ENCODE measurements at places on chromosomes 2 and 18. TPM values are rescaled to one million over a fixed set of nuclear protein-coding genes. Genes with fewer than 3 reads are reported as not detected.

The DPP4 gene
- total RNA-seq = 102 TPM

The FAM124B gene
- 0.78 TPM for total RNA-seq

The CHRNG gene
- total RNA-seq = not detected

The GALNT13 gene
- not detected for total RNA-seq

The ECEL1 gene
- not detected for total RNA-seq

The PLEKHB2 gene
- total RNA-seq = 61.8 TPM

The DSG1 gene
- not detected for total RNA-seq

The RAPGEF4 gene
- not detected for total RNA-seq

The CIB4 gene
- not detected for total RNA-seq

DNA sequence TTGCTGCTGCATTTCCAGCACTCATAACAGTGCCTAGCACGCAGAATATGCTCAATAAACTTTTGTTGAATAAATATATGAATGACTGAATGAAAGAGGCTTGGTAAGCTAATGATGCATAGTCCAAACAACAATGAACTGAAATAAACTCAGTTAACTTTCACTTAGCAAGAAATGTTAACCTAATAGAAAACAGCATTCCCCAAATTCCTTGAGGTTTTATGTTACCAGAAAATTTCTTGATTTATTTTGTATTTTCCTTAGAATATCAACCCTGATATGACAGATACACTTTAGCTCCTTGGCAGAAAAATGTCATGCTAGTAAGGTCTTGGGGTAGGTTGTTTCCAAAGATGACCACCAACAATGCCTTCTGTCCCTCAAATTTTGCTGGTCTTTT, 217.4 kb downstream of the KCNE4 start:
- H3K27ac ChIP-seq = no peak overlapping the region
- H3K4me1 ChIP-seq = no peaks in the 10 kb centered on the region
- no peak for DNase-seq

- H3K27ac ChIP-seq = no peak overlapping the region
- H3K27me3 ChIP-seq = no peaks in the 10 kb centered on the region
- no peaks in the 10 kb centered on the region for H3K4me1 ChIP-seq
- no peaks in the 10 kb centered on the region for H3K36me3 ChIP-seq
These were observed 138.7 kb downstream of the WDR7 start for GRCh38 chr18:56789889-56790180.

DNA sequence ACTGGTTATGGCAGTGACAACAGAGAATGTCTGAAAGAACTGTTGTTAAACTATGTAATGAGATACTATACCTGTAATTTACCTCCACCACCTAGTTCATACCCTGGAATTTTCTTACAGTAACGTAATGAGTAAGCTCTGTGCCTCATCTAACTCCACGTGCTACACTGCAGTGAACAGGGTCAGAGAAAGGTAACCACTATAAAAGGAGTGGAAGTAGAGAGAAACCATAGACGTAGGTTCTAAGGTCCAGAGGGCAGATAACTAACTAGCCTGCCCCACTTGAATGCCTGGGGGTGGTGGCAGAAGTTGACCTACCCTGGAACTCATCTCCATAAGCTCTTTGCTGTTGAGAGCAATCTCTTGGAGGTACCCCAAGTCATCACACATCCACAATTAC, 32.0 kb upstream of the B4GALT6 start:
- no peak for DNase-seq
- H3K27ac ChIP-seq = no peak overlapping the region
- H3K4me1 ChIP-seq = no peaks in the 10 kb centered on the region
- H3K27me3 ChIP-seq = no peaks in the 10 kb centered on the region

- H3K36me3 ChIP-seq = no peaks in the 10 kb centered on the region
- no peak overlapping the region for H3K27ac ChIP-seq
- H3K27me3 ChIP-seq = no peaks in the 10 kb centered on the region
- H3K4me1 ChIP-seq = no peaks in the 10 kb centered on the region
These were observed 316.1 kb upstream of the MMADHC start for GRCh38 chr2:149903626-149904025.

DNA sequence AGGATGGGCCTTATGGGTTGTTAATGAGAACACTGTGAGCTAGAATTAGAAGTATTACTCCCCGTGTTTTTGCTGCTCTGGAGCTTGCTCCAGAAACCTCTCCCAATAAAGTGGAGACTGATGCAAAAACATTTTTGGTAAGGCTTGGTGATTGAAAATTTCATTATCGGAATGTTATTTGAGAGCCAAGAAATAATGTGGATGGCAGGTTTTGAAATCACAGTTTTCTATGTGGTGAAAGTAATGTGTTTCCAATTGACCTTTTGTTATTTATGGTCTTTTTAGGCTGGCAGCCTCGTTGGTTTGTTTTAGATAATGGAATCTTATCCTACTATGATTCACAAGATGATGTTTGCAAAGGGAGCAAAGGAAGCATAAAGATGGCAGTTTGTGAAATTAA, 5.1 kb downstream of the PLEKHA3 start:
- no peak overlapping the region for H3K4me3 ChIP-seq
- H3K27ac ChIP-seq = no peak overlapping the region
- peaks cover 63% of the 10 kb centered on the region for H3K4me1 ChIP-seq
- no peak for DNase-seq
- H3K36me3 ChIP-seq = peaks cover 27% of the 10 kb centered on the region

- H3K27me3 ChIP-seq = no peaks in the 10 kb centered on the region
- no peak for DNase-seq
- no peaks in the 10 kb centered on the region for H3K36me3 ChIP-seq
- no peak overlapping the region for H3K4me3 ChIP-seq
- peaks cover 53% of the 10 kb centered on the region for H3K4me1 ChIP-seq
These were observed 83.5 kb downstream of the IKZF2 start for GRCh38 chr2:213067888-213068287.

DNA sequence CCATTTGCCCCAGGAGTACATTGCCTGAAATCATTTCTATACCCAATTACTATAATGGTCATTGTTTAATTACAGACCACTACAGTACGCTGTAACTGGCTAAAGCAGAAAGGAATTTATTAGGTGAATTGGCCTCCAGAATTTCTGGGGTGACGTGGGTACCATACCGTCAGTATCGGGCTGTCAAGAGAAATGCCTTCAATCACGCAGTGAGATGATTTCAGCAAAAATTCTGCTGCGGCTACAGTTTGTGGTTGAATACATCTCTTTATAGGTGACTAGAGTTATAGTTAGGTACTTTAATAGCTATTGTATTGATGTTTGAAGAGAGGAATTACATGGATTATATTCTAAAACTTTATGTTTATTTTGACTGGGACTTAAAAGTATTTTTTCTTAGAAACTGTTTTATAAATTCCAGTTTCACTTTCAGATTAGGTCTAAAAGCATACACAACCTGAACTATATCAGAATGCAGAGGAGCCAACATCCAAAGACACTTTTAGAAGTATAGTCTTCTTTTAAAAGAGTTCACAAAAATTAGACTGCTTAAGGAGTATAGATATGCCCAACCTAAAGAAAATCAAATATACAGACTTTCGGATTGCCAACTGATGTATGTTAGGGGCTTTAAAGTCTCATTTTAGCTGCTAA, 128.4 kb downstream of the TTC27 start:
- peak overlapping the region; percentile 68 for H3K27ac ChIP-seq
- no peak for DNase-seq
- H3K4me1 ChIP-seq = peaks cover 24% of the 10 kb centered on the region

DNA sequence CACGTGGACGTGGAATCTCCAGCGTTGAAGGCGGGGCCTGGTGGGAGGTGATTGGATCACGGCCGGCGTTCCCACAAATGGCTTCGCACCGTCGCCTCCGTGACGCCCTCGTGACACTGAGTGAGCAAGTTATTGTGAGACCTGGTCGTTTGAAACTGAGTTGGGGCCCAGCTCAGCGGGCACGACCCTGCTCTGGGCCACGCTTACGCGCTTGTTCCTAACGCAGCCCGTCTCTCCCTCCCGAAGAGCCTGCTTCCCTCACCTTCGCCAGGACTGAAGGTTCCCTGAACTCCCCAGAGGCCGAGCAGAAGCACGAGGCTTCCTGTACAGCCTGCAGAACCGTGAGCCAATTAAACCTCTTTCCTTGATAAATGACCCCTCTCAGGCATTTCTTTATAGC, 121.8 kb downstream of the RTP5 start:
- H3K4me1 ChIP-seq = no peaks in the 10 kb centered on the region
- H3K27ac ChIP-seq = no peak overlapping the region
- no peak for DNase-seq
- no peaks in the 10 kb centered on the region for H3K27me3 ChIP-seq

- H3K27ac ChIP-seq = peak overlapping the region; percentile 99
- DNase-seq = peak; percentile 83
- peaks cover 76% of the 10 kb centered on the region for H3K4me1 ChIP-seq
These were observed 105.9 kb downstream of the LBH start for GRCh38 chr2:30336978-30337841.

- no peaks in the 10 kb centered on the region for H3K4me1 ChIP-seq
- DNase-seq = no peak
- no peaks in the 10 kb centered on the region for H3K36me3 ChIP-seq
- H3K27ac ChIP-seq = no peak overlapping the region
- peaks cover 8% of the 10 kb centered on the region for H3K27me3 ChIP-seq
- no peak overlapping the region for H3K4me3 ChIP-seq
These were observed 290.8 kb upstream of the TANK start for GRCh38 chr2:160869411-160869810.

DNA sequence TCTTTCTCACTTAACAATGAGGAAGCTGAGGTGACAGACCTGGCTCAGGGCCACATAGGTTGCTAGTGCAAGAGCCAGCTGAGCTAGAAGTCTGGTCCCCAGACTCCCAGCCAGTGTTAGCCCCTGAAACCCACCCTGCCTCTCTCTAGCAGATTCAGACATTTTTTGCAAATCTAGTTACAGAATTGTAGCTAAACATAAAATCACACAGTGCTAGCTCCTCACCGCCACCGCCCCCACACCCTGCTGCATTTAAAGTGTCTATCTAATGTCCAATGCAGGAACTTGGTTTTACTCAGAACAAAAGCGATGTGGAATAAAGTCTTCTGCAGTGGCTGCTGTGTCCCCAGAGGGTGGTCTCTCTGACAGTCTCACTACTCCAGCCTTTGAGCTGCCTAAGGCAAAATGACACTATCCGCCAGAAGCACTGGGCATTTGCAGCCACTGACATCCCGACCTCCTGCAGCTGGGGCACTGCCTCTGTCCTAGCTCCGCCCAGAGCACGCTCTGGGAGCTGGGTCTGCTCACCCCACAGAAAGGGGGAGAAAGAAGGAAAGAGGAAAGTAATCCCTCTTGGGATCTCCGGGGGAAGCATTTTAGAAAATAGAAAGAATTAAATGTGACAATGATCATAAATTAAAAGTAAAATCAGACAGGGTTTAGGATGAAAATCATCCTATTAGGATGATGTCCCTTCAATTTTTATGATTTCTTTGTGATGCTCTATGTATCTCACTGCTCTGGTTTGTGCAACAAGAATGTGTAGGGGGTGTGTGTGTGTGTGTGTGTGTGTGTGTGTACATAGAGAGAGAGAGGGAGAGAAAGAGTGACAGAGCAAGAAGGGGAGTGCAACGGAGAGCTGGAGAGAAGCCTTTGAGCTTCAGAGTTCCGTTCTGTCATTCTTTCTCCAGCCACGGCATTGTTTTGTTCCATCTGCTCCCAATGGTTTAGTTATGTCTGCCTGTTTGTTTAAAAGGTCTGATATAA, 50.5 kb upstream of the ST8SIA3 start:
- H3K27ac ChIP-seq = no peak overlapping the region
- H3K4me3 ChIP-seq = no peak overlapping the region
- no peaks in the 10 kb centered on the region for H3K36me3 ChIP-seq
- no peak for DNase-seq
- H3K27me3 ChIP-seq = peaks cover 2% of the 10 kb centered on the region
- no peaks in the 10 kb centered on the region for H3K4me1 ChIP-seq

DNA sequence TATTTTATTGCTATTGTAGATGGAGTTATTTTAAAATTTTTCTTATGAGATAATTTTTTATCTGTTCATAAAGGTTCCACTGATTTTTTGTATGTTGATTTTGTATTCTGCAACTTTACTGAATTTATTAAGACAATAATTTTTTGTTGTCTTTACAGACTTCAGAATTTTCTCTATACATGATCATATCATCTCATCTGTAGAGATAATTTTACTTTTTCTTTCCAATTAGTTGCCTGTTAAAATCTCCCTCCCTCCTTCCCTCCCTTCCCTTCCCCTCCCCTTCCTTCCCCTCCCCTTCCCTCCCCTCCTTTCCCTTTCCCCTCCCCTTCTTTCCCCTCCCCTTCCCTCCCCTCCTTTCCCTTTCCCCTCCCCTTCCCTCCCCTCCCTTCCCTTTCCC, 378.1 kb downstream of the SOCS6 start:
- peaks cover 6% of the 10 kb centered on the region for H3K4me1 ChIP-seq
- no peak overlapping the region for H3K4me3 ChIP-seq
- no peak for DNase-seq

- H3K27me3 ChIP-seq = peaks cover 7% of the 10 kb centered on the region
- no peak overlapping the region for H3K4me3 ChIP-seq
- no peaks in the 10 kb centered on the region for H3K4me1 ChIP-seq
- no peak for DNase-seq
- H3K36me3 ChIP-seq = no peaks in the 10 kb centered on the region
These were observed 179.3 kb downstream of the ZNF516 start for GRCh38 chr18:76315722-76316230.

- no peak for DNase-seq
- H3K4me3 ChIP-seq = no peak overlapping the region
- peaks cover 17% of the 10 kb centered on the region for H3K4me1 ChIP-seq
- no peaks in the 10 kb centered on the region for H3K36me3 ChIP-seq
These were observed 18.7 kb downstream of the ZFP36L2 start for GRCh38 chr2:43207553-43208300.

- H3K4me3 ChIP-seq = no peak overlapping the region
- DNase-seq = no peak
- no peaks in the 10 kb centered on the region for H3K36me3 ChIP-seq
- peaks cover 12% of the 10 kb centered on the region for H3K4me1 ChIP-seq
- H3K27ac ChIP-seq = no peak overlapping the region
These were observed 14.1 kb downstream of the CTDP1 start for GRCh38 chr18:79693561-79694205.

DNA sequence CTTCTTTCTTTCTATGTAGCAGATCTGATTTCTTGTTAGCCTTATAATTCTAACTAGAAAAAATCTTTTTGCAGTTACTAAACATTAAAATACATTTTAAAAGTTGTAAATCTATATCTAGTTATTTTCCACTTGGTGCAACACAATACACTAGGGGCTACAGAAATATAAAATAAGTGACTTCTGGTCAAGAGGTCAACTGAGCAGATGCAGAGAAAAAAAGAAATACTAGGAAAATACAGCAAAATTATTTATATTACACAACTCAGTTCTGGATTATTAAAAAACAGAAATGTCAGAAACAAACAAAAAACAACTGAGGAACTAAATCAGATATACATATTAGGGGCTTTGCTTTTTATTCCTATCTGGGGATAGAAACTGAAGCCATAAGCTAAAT, 83.9 kb downstream of the L3MBTL4 start:
- DNase-seq = no peak
- H3K27ac ChIP-seq = no peak overlapping the region
- peaks cover 2% of the 10 kb centered on the region for H3K36me3 ChIP-seq
- no peaks in the 10 kb centered on the region for H3K27me3 ChIP-seq
- H3K4me1 ChIP-seq = no peaks in the 10 kb centered on the region
- H3K4me3 ChIP-seq = no peak overlapping the region

DNA sequence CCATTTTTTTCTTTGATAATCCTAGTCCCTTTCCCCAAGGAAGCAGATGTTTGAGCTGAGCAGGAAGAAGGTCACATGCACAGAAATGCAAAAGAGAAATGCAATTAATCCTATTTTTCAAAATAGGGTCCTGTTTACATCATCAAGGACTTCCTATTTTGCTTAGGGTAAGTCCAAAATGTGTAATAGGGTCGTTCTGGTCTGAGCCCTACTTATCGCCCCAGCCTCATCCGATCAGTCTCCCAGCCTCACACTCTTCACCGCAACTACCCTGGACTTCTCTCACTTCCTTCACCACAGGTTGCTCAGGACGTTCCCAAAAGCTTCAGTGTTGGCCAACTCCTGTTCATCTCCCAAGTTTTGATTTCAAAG, 32.8 kb downstream of the FOSL2 start:
- peak overlapping the region; percentile 84 for H3K4me3 ChIP-seq
- no peaks in the 10 kb centered on the region for H3K36me3 ChIP-seq
- no peaks in the 10 kb centered on the region for H3K27me3 ChIP-seq

All from natural killer cell treated with Interleukin-12 subunit alpha and Interleukin-12 subunit beta and Interleukin-15 and Interleukin-18, amount 100 ng/mL, for 72 hours (primary cell).